Osteoblast (primary cell): ENCODE measurements at places on chromosomes 7 and 10. TPM values are rescaled to one million over a fixed set of nuclear protein-coding genes. Genes with fewer than 3 reads are reported as not detected.

Gene TMEM130
- total RNA-seq = 0.88 and 1.1 TPM in 2 replicates

GRCh38 chr7:35254496-35255442 is 869 bp upstream of the TBX20 start:
- H3K27ac ChIP-seq = no peak overlapping the region
- no peaks in the 10 kb centered on the region for H3K4me1 ChIP-seq
- H3K27me3 ChIP-seq = peaks cover 98% of the 10 kb centered on the region

DNA sequence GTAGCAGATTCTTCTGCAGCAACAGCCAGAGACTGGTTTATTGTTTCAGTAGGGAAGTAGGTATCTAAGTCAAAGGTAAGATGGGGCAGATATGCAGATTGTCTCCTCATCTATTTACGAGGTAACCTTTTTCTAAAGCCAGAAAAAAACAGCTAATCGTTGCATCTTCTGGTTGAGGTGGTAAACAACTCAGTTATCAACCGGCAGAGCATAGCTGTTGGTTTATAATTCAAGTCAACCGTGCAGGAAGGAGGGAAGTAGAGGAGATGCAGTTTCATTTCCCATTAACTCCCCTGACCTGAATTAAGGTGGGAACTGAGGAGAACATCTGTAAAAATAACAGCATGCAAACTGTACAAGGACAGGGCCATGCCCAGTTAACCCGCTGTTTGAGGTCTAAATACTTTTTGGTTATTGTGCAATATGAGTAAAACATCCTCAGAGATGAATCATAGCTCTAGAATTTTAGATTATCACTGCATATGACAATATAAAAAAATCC is 156.5 kb upstream of the ITGB1 start:
- H3K4me1 ChIP-seq = peaks cover 69% of the 10 kb centered on the region
- H3K36me3 ChIP-seq = no peaks in the 10 kb centered on the region
- H3K27ac ChIP-seq = peak overlapping the region; percentile 70
- H3K27me3 ChIP-seq = no peaks in the 10 kb centered on the region

Gene AQP1
- total RNA-seq = 0.59 and 0.72 TPM in 2 replicates

Gene SFXN3
- 103 and 106 TPM in 2 replicates for total RNA-seq

Gene ENO4
- 0.29 and 0.36 TPM in 2 replicates for total RNA-seq

- DNase-seq = no peak
- H3K4me1 ChIP-seq = peaks cover 3% of the 10 kb centered on the region
- no peaks in the 10 kb centered on the region for H3K27me3 ChIP-seq
- no peaks in the 10 kb centered on the region for H3K36me3 ChIP-seq
Observed at GRCh38 chr10:124534231-124534798, 72.7 kb downstream of the LHPP start.

GRCh38 chr7:142851919-142852318 is 3.0 kb upstream of the EPHB6 start:
- peaks cover 22% of the 10 kb centered on the region for H3K27me3 ChIP-seq
- no peak overlapping the region for H3K4me3 ChIP-seq
- DNase-seq = no peak
- H3K4me1 ChIP-seq = peaks cover 8% of the 10 kb centered on the region

- DNase-seq = no peak
- no peak overlapping the region for H3K4me3 ChIP-seq
- no peaks in the 10 kb centered on the region for H3K36me3 ChIP-seq
- H3K4me1 ChIP-seq = peaks cover 22% of the 10 kb centered on the region
- no peaks in the 10 kb centered on the region for H3K27me3 ChIP-seq
Observed at GRCh38 chr10:95309958-95310357, 19.2 kb upstream of the PDLIM1 start.

Gene C7orf57
- under 0.01 TPM in 2 replicates for total RNA-seq

Gene TSPAN13
- total RNA-seq = 1.8 TPM in 2 replicates

DNA sequence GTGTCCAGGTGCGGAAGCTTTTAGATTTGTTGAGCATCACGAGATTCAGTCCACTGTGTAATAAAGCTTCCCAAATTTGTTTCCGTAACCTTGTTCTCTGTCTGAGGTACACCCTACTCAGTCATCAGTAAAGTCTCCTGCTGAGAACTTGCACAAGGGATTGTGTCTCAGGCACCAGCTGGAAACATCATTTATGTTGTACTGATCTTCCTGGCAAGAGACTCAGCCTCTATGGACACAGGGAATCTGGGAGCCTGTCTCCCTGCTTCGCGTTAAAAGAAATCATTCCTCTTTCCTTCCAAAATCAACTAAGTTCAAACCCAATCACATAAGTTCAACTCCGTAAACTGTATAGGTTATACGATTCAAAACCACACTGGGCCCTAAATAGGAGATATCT is 336.8 kb downstream of the GPR37 start:
- no peaks in the 10 kb centered on the region for H3K27me3 ChIP-seq
- no peak for DNase-seq
- H3K4me3 ChIP-seq = no peak overlapping the region
- H3K27ac ChIP-seq = no peak overlapping the region
- no peaks in the 10 kb centered on the region for H3K4me1 ChIP-seq
